ENCODE measurements at places on chromosomes 11 and 22.
A peak's percentile ranks its signal among the peaks of the same experiment; 100 is the strongest.

DNA sequence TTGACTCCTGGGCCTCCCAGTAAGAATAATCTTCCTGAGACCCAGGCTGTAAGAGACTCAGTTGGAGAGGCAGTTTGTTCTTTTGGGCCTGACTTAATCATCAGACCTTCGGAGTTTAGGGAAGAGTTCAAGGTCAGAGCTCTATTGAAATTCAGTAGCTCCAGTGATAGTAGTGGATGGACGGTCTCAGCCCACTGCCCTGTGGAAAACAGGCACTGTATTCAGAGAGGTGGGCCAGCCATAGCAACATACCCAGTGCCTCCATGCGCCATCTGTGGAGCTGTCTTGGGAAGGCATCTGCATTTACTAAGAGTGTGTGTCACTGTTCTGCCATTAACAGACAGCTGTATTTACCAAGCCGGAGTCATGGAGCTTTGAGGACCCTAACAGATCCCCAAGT is 2.9 kb downstream of the SMARCB1 start:
- no peak for DNase-seq

GRCh38 chr11:128422576-128423370 is 164.6 kb downstream of the ETS1 start:
- peak; percentile 85 for DNase-seq

DNA sequence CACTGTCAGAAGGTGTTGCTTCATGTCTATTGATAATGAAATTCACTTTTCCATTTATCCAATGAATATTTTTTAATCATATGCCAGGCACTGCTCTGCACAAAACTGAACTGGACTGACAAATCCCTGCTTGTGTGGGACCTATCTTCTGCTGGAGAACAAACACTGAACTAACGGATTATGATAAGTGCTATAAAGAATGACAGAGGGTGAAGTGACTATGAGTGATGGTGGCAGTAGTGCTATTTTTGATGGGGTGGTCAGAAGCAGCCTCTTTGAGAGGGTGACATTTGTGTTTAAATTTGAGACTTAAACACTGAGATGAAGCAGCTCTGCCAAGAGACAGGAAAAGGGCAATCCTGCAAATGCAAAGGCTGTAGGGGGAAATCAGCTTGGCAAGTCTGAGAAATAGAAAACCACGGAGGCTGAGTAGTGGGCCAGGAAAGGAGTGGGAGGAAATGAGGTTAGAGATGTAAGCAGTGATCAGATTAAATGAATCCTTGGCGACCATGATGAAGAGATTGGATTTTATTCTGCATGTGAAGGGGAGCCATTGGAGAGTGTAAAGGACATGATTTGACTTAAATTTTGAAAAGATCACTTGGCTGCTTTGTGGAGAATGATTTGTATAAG is 6.0 kb downstream of the TBCEL start:
- DNase-seq, result no peak

GRCh38 chr11:80815752-80816453 is 1375.1 kb upstream of the TENM4 start:
- no peak for DNase-seq

DNA sequence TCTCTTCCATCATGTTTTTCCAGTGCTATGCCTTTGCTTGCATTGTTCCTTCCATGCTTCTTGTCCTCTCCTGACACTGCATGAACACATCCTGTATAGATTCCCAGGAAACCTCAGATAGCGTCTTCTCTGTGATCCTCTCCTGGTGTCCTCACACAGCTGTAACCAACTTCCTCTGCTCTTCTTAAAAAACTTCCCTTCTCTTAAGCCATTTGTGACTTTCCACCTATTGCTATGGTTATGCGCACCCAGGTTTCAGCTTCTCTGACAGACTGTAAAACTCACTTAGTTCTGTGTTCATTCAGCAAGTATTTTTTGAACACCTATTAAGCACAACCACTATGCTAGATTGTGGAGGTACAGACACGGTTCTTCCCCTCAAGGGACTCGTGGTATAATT is 5.1 kb upstream of the APLP2 start:
- no peak for DNase-seq

- no peak for DNase-seq
Measured at GRCh38 chr11:110808248-110808647, 96.0 kb upstream of the ARHGAP20 start.

- DNase-seq, result no peak
Measured at GRCh38 chr22:48092866-48093265, 1330.4 kb downstream of the TBC1D22A start.

DNA sequence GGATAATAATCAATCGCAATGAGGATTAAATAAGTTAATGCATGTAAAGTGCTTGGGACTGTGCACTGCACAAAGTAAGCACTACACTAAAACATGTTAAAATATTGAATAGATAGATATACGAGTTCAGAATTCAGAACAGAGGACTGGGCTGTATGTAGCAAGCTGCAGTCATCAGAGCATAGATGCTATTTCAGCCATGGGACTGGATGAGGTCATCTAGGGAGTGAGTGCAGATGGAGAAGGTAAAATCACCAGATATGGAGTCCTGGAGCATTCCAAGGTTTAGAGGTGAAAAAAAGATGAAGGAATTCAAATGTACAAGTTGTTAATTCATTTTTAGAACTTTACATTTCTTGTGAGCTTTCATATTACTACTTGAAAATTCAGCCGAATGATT is 347.5 kb upstream of the DDI1 start:
- DNase-seq, result no peak

- no peak for DNase-seq
Measured at GRCh38 chr11:460331-461199, 10.5 kb downstream of the PTDSS2 start.

GRCh38 chr11:78069465-78069864 is 5.8 kb downstream of the THRSP start:
- DNase-seq, result no peak

DNA sequence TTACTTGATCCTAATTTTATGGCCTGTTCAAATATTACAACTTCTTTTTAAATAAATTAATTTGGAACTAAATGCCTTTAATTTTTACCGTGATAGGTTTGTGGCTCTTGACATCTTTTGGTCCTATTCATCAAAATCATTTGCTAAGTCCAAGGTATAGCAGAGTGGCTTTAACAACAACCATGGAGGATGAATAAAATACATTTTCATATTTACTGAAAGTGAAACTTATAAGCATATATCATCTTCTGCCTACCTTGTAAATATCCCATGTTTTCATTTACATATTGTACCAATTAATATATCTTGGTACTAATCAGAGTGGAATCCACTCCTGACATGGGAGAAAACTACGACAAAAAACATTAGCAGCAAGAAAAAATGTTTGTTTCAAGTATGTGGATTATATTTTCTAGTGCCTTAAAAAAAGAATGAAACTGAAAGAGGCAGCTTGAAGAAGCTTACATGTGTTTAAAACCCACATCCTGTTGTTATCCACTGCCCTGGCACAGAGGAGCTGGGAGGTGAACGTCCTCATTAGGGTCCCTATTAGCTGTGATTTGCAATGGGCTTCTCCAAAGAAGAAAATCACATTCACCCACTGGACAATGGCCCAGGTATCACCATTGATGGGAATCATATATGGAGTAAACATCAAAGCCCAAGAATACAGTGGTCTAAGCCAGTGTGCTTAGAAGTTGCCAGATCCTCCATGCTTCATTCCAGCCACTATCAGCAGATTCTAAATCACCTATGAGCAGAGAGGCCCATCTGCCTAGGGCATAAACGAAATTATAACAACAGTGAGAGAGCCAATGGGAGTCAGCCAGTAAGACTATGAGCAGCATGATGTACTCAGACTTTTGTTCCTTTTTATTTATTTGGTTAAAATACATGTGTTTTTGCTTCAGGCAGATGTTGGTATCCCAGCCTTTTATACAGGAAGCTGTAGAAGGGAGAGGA is 84.7 kb downstream of the MAML2 start:
- no peak for DNase-seq

GRCh38 chr11:78140392-78141077 is 1.1 kb upstream of the ALG8 start:
- DNase-seq, result no peak

DNA sequence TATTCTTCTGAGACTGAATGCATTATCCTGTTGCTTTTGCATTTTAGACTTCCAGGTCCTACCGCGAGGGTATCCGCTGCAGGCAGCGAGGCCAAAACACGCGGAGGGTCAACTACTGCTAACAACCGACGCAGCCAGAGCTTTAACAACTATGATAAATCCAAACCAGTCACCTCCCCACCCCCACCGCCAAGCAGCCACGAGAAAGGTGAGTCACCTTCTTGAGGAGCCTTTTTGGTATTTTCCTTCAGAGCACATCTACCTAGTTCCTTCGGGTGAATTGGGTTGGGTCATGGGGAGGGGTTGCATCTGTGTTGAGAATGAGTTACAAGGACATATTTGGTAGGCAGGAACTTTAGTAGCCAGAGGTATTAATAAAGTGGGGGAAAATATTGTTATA is 179.8 kb downstream of the NAV2 start:
- DNase-seq, result no peak

DNA sequence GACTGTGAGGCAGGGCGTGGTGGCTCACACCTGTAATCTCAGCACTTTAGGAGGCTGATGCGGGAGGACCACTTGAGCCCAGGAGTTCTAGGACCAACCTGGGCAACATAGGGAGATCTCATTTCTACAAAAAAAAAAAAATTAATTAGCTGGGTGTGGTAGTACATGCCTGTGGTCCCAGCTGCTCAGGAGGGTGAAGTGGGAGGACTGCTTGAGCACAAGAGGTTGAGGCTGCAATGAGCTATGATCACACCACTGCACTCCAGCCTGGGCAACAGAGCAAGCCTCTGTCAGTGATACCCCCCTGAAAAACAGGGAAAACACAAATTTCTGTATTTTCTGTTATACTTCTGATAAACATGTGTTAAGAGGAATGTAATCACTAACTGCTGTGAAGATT is 57.8 kb upstream of the ARHGAP32 start:
- no peak for DNase-seq

- DNase-seq, result no peak
Measured at GRCh38 chr11:5665746-5666401, 19.0 kb downstream of the TRIM5 start.
